Stimulated activated naive CD8-positive, alpha-beta T cell treated with anti-CD3 and anti-CD28 coated beads, Interleukin-15, amount 100 ng/mL, for 72 hours (primary cell): ENCODE measurements at places on chromosomes 5 and 9.

DNA sequence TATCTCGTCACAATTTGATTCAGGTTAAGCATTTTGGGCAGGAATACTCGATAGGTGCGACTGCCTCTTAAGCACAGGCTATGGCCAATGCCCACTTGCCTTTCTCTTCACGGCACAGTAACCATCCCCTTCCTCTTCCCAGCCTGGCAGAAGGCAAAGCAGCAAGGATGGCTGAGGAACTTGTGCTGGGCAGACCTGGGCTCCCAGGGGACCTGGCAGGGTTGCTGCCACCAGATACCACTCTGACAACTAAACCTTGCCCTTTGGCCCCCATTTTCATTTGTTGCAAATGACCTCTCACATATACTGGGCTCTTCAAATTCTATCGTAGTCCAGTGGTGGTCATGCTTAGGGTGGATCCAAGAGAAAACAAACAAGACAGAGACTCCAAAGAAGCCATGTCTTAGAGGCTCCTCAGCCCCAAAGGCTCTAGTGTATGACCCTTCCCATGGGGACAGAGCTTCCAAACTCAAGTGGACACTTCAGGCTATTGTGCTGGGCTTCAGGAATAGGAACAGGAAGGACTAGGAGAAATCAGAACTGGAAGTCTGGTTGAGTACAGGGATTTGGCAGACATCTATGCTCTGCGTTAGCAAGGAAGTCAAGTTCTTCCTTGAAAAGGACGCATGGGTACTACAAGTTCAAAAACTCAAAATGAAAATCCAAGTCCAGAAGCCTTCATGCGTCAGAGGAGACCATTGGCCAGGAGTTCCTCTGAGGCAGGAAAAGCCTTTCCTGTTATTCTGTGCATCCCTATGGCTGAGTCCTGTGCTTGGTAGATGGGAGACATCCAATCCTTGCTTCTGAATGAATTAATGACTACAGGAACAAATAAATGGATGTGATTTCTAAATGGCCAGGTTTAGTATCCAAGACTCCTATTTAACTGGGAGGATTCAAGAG, 64.6 kb upstream of the PLPP1 start:
- no peak for DNase-seq

DNA sequence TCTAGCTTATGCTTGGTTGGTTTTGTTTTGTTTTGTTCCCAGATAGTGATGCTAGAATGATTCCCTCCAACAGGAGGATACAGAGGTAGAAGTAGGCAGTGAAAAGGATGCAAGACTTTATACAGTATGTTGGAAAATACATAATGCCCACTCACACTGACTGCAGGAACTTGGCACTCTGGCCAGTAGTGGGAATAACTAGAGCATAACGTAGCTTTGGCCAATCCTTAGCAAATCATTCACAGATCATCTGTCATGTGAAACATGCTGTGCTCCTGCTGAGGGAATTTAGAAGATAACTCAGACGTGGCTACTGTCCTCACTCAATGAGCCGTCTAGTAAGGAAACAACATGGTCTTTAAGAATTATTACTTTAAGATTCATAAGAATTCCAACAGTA, 13.5 kb downstream of the CFAP90 start:
- no peak for DNase-seq

DNA sequence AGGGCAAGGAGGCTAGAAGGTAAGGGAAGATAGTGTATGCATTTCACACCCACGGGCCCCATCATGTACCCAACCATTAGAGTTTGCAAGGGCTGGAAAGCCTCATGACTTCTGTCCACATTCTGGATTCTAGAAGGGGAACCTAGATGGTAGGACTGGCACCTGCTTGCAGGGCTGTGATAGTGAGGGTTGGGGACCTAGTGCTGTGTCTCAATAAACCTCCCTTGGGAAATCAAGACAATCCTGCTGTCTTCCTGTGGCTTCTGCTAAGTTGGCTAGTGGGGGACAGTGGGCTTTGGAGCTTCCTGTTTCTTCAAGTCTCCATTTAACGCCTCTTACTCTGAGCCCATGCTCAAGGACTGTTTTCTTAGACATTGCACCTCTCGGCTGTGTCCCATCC, 43.6 kb upstream of the SYNPO start:
- no peak for DNase-seq

- DNase-seq: no peak
These were observed 59.5 kb downstream of the MAST4 start for GRCh38 chr5:66655395-66656324.

DNA sequence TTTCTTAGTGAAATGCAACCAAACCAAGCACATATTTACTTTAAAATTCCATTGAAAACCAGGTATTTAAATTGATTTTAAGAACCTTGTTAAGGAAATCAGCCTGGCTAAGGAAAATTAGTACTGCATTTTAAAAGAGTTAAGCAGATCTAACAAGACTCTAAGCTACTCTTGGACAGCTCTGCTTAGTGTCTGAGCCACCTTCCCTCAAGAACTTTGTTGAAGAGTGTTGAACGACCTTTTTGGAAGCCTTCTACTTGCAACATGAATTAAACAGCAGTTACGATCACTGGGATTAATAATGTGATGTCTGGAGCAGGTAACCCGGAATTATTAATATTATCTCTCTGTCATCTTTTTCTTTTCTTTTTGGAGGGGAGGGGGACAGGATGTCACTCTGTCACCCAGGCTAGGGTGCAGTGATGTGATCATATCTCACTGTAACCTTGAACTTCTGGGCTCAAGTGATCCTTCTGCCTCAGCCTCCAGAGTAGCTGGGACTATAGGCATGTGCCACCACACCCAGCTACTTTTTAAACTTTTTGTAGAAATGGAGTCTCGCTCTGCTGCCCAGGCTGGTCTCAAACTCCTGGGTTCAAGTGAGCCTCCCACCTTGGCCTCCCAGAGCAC, 74.7 kb downstream of the ANKRD55 start:
- no peak for DNase-seq

GRCh38 chr5:155459889-155460500, 446.4 kb downstream of the KIF4B start:
- DNase-seq: no peak

DNA sequence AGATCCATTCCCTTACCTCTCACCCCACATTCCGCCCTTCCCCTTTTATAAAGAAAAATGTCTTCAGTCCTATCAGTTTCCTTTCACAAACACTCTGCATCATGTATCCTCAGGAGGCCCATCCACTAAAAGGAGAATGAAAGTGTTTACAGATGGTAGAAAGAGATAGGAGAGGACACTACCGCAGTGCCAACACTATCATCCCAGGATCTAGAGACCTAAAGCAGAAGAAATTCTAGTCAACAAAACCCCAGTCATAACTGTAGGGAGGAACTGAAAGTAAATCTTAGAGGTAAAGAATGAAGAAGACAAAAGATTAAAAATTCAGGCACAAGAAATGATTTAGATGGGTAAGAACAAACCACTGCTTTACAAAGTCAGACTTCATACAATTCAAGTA, 114.1 kb downstream of the MLLT3 start:
- no peak for DNase-seq

GRCh38 chr9:78363221-78363620, 66.3 kb downstream of the PSAT1 start:
- DNase-seq: no peak

GRCh38 chr5:155897761-155898160, 429.2 kb upstream of the SGCD start:
- no peak for DNase-seq

- DNase-seq: no peak
These were observed 852 bp downstream of the ZNF354C start for GRCh38 chr5:179061025-179061424.

DNA sequence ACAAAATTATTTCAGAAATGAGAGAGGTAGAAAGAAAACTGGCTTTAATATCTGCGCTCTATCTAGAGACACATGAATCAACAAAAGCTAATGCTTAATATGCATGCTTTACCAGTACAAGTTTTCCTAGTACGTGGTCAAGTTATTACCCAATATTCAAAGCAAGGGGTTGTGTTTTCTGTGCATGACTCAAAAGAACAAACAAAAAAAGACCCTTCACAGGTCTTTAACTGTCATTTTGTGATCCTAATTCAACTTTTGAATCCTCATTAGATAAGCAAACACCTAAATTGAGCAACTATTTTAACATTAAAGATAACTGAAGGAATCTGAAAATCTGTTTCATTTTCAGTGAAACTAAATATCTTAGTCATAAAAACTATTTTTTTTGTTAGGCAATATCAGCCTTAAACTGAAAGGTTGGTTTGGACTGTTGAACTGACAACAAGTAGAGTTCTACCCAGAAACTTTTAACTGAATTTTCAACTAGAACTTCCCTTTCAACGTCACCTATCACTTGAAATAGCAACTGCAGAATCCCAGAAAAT, 12.5 kb downstream of the ST8SIA4 start:
- no peak for DNase-seq

DNA sequence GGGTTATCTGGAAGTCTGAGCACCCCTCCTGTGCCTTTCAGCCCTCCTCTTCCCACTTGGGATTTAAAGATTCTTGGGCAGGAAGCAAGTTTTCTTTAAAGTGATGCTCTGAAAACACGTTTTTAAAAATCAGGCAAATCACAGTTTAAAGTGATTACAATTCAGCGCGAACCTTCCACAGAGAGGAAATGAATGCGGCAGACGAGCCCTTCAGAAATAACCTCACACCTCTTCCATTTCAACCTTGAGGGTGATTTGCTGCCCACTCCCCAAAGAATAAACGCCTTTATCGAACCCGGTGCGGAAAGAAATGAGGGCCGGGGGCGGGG, 2.3 kb upstream of the EFNA5 start:
- DNase-seq: no peak

- no peak for DNase-seq
These were observed 62.8 kb upstream of the SUB1 start for GRCh38 chr5:32522429-32523143.

- no peak for DNase-seq
These were observed 79.4 kb downstream of the AUH start for GRCh38 chr9:91282292-91282691.

GRCh38 chr5:168214886-168215285, 76.6 kb upstream of the WWC1 start:
- no peak for DNase-seq

DNA sequence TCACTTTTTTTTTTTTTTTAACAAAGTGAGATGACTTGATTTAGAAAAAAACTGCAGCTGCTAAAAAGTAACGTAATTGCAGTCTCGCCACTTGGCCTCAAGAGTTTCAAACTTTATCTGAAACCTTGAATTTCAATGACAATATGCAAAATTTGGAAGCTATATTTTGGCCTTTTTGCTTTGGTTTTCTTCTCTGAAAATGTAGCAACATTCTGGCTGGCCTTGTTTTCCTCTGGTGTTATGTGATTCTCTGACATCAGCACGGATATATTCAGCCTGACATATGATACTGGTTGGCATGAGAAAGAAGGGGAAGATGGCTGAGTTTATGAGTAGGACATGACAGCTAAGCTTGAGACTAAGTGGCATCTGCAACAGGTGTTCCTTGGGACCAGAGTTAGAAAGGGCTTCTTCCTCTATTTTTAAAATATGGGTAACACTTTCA, 136.5 kb downstream of the MEF2C start:
- DNase-seq: no peak

GRCh38 chr5:1511651-1512540, 11.9 kb downstream of the LPCAT1 start:
- DNase-seq: no peak

GRCh38 chr5:34680896-34681295, 24.8 kb downstream of the RAI14 start:
- no peak for DNase-seq

DNA sequence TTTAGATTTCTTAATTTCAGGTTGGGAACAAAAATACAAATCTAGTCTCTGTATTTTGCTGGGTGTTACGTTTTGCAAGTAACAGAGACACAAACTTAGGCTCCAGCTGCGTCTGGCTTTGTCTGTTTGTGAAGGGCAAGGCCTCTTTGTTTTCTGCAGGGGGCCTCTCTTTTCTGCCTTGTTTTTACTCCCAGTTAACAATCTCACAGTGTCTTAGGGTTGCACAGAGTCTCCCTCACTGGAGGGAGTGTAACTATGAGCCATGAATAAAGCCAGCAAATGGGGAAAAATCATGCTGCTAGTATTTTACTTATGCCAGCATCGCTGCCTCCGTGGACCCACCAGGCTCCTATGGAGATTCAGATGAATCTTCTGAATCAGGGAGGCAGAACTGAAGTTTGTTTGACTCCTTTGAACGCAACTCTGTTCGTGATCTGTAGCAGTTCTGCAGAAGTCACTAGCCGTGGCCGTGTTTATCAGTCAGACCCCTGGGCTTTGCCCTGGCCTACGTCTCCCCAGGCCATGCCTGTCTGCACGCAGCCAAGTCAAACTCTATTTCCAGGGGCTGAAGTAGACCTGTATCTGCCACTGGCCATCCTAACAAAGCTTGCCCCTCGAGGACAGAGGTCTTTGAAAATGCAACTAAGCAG, 77.2 kb downstream of the ATP10B start:
- DNase-seq: no peak

- DNase-seq: no peak
These were observed 20.7 kb downstream of the COL23A1 start for GRCh38 chr5:178569485-178569884.

DNA sequence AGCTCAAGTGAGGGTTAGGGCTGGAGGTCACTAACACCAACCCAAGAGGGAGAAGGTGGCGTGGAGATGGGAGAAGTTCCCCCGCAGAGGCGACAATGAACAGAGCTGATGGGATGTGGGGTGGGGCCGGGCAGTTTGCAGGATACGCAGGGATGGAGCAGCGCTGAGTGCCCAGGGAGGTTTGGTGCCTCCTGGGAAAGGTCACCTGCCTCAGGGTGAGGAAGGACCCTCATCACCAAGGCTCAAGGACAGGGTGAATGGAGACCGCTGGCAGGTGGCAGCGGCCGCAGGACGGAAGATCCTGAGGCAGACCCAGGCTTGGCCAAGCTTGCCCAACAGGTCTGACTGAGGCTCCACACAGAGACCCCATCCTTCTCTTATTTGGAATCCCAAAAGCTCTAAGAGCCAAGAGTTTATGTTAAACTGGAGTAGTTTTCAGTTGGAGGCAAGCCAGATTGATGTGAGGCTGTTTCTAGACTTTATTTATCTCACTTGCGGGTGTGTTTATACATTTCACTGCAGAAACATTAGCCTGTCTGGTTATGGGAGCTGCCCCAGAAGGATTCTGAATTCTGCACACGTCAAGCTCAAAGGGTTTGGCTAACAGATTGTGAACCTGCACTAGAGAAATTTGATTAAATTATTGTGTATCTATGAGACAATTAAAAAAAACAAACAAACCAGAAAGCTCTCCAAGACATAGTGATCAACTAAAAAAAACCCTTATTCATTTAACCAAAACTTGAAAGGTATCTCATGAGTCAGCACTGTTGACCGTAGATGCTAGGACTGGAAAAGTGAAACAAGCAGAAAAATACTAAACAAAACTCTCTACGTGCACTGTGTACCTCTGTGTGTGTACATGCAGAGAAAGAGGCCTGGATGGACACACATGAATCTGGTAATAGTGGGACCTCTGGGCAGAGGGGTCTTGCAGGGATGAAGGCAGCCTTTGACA, 146.2 kb upstream of the PHYKPL start:
- no peak for DNase-seq

GRCh38 chr5:55160493-55161209, 680 bp downstream of the GPX8 start:
- no peak for DNase-seq

DNA sequence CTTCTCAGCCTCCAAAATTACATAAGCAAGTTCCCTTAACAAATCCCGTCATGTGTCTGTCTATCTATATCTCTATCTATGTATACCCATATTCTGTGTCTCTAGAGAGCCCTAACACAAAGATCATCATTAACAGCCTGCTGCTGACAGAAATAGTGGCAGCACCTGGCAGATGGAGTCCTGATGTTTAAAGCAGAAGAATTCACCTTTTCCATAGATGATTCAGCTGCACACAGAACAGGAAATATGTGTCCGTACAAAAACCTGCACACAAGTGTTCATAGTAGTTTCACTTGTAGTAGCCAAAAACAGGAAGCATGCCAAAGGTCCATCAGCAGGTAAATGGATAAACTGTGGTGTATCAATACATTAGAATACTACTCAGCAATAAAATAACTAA, 45.0 kb upstream of the ACO1 start:
- no peak for DNase-seq
